ENCODE measurements at places on chromosomes 7 and 10. TPM values are rescaled to one million over a fixed set of nuclear protein-coding genes. Genes with fewer than 3 reads are reported as not detected.
A peak's percentile ranks its signal among the peaks of the same experiment; 100 is the strongest.

TSPAN15 gene
- 9.0 TPM for total RNA-seq

DNAJB12 gene
- 26.7 TPM for total RNA-seq

MCM10 gene
- 40.7 TPM for total RNA-seq

MMD2 gene
- total RNA-seq = not detected

- DNase-seq = no peak
These were observed 650.3 kb upstream of the ADARB2 start for GRCh38 chr10:2387672-2388071.

- DNase-seq = no peak
These were observed 56.7 kb upstream of the EN2 start for GRCh38 chr7:155401231-155401630.

GRCh38 chr10:101441541-101442455 is 87.8 kb downstream of the BTRC start:
- no peak for DNase-seq

- no peak for DNase-seq
These were observed 47.4 kb downstream of the HOXA1 start for GRCh38 chr7:27048438-27048837.

DNA sequence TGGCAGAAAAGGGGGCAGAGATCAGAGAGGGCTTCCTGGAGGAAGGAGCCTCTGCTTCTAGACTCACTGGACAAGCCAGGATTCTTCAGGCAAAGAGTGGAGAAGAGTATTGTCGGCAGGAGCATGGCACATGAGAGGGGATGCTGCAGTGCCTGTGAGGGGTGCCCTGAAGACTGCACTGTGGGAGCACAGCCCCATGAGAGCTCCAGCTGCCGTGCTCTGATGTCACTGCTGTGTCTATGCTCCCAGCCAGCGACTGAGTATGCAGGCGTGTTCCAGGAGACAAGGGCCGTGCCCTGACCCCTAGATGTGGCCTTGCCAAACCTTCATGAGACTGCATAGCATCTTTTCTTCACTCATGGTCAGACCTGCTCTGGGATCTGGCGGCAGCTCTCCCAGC is 339.1 kb downstream of the RPS24 start:
- DNase-seq = no peak

GRCh38 chr7:157857578-157858075 is 520.8 kb downstream of the DNAJB6 start:
- DNase-seq = no peak

GRCh38 chr10:60073781-60074656 is 167.7 kb upstream of the CCDC6 start:
- DNase-seq = no peak

DNA sequence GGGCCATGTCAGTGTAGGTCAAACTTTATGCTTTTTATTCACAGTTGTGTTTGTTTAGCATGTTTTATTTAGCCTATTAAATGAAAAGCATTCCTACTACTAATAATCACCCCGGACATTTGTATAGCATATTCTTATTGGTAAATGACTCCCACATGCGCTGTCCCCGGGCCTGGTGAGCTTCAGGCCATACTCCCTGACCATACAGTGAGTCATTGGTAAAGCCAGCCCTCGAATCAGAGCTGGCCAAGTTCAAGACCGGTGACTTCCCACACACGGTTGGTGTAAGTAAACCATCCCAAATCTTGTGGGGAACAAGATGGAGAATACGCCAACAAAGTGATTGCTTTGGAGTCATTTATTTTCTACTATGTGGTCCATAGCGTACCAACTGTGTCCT is 238.7 kb upstream of the TCF7L2 start:
- no peak for DNase-seq

DNA sequence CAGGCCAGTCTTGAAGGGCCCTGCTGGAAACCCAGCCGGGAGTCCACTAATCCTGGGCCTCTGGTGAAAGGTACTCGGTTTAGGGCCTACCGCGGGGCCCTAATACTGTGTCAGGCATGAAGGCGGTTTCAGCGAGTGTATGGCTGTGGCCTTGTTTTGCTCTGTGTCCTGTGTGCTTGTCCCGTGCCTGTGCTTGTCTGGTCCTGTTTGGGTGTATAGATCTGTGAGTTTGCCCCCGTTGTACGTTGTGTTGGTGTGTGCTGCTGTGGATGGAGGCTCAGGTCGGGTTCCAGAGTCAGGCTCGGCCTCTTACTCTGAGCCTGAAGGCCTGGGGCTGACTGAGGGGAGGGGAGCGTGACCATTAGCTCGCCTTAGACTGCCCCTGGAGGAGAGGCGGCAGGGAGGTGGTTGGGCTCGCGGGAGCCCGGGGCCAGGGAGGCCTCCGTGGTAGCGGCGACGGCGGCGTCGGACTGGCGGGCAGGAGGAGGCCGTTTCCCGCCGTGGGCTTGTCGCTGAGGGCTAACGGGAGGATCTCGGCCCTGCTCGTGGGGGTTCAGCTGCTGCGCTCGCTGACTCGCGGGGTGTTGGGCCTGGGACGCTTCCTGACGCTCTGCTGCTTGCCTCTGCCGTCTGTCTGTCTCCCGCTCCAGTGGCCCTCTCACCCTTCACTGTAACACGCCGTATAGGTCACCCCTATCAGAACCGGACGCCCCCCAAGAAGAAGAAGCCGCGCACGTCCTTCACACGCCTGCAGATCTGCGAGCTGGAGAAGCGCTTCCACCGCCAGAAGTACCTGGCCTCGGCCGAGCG is 2.6 kb downstream of the TLX1 start:
- DNase-seq = no peak

GRCh38 chr7:44748948-44749731 is 493 bp downstream of the ZMIZ2 start:
- DNase-seq = peak; percentile 22

DNA sequence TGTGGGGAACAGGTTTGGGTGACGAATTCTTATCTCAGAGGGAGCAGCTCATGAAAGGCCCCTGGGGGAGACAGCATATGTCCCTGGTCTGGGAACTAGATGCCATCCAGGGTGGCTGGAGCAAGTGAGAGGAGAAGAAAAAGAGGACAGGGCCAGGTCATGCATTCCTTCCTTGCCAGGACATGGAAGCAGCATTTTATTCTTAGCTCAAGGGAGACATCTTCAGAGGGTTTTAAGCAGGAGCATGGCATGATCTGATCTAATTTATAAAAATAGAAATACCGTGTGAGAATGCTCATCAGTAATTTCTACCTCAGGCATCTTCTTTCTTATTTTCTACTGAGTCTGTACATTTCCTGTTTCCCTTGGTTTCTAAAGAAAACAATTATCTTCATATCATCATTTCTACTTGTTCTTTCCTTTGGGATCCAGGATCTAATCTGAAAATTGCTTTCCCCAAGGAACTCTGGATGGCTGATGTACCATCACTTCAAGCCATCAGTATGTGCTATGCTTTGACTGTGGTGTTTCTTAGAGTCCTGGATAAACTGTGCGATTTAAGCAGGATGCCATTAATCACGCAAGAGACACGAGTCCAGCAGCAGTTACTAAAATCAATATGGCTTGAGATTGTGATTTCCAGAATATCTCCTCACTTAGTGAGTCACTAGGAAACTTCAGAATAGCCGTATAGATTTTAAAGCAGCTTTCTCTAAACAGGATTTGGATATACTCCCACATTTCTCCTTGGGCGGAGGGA is 386.2 kb downstream of the GALNT17 start:
- no peak for DNase-seq

DNA sequence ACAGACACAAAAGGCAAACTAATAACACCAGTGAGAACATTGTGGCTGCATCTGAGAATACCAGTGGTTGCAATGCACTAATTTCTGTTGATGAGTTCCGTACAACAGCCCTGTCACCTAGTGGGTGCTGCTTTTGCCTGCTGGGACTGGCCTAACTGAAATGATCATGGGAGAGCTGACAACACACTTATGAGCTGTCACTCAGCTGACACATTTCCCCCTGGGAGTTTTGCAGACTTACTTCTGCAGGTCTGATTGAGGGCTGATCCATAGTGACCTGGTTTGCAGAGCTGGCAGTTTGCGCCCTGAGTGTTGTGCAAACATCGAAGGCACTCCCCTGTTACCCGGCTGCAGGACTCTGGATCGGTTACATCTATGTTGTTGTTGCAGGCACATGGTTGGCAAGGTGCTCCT is 60.6 kb upstream of the LAMB1 start:
- no peak for DNase-seq

GRCh38 chr7:90816511-90817142 is 220.5 kb downstream of the CDK14 start:
- no peak for DNase-seq

Data from activated CD4-positive, alpha-beta memory T cell treated with anti-CD3 and anti-CD28 coated beads, Interleukin-2, amount 10 ng/mL, durations not matched to agents 7 days and 5 days (primary cell).